ENCODE measurements at places on chromosomes 1 and 21.

DNA sequence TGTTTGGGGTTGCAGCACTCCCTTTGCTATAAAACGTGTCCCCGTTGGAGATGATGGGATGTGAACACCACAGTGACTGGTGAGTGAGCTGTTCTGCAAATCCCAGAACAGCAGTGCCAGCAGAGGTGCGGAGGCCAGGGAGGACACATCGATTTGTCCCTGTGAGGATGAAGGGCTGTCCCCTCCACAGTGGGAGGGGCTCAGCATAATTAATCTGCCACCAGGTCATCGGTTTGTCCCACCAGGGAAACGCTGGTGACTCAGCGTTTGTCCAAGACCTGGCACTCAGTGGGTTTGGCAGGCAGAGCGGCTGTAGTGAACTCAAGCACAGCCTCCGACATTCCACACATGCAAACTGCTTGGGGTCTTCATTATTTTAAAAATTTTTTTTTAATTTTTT is 22.8 kb upstream of the PDE9A start:
- peak; percentile 34 for DNase-seq

DNA sequence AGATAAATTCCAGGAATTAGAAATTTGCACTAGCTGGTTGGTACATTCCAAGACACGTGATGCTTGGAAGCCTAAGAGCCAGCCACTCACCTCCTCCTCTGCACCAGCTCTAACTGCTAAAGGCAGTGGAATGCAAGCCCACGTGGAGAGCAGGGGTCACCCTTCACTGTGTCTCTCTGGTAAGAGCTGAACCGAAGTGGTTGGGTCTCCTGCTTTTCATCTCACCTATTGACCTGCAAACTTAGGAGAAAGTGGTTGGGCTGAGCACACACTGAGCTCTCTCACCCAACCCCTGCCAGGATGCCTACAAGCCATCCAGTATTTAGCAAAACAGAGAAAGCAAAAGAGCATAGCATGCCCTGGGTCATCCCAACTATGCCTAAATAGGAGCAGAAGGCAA is 19.3 kb downstream of the HAO2 start:
- peak; percentile 11 for DNase-seq

GRCh38 chr1:179586107-179586823 is 5.4 kb upstream of the TDRD5 start:
- peak; percentile 79 for DNase-seq

GRCh38 chr21:42289926-42290325 is 25.3 kb downstream of the TFF3 start:
- no peak for DNase-seq

DNA sequence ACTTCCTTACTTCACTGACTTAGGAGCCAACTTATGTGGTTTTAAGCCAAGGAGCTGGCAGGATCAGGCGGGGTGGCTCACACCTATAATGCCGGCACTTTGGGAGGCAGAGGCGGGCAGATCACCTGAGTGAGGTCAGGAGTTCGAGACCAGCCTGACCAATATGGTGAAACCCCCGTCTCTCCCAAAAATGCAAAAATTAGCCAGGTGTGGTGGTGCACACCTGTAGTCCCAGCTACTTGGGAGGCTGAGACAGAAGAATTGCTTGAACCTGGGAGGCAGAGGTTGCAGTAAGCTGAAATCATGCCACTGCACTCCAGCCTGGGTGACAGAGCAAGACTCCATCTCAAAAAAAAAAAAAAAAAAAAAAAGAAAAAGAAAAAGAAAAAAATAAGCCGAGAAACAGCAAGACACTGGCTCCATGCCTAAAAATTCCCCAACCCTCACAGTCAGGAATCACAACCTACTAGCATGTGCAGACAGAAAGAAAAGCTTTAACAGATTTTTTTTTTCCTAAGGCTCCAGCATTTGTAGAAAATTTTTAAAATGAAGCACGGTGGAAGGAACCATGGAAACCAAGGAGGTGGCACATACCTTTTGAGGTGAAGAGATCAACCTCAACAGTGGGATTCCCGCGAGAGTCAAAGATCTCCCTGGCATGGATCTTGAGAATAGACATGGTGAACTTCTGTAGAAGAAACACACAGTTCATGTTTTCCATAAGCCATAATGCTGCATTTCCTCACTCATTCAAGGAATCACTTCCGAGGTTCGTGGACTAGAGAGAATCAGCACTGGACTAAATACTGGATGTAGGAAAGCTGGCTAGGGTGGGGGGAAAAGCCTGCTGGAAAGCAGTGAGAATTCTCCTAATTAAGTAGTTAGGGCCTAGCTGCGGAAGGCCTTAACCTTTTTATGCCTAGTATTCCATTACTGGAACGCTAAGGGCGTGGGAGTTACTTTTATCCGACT is 4.0 kb downstream of the ENO1 start:
- no peak for DNase-seq

DNA sequence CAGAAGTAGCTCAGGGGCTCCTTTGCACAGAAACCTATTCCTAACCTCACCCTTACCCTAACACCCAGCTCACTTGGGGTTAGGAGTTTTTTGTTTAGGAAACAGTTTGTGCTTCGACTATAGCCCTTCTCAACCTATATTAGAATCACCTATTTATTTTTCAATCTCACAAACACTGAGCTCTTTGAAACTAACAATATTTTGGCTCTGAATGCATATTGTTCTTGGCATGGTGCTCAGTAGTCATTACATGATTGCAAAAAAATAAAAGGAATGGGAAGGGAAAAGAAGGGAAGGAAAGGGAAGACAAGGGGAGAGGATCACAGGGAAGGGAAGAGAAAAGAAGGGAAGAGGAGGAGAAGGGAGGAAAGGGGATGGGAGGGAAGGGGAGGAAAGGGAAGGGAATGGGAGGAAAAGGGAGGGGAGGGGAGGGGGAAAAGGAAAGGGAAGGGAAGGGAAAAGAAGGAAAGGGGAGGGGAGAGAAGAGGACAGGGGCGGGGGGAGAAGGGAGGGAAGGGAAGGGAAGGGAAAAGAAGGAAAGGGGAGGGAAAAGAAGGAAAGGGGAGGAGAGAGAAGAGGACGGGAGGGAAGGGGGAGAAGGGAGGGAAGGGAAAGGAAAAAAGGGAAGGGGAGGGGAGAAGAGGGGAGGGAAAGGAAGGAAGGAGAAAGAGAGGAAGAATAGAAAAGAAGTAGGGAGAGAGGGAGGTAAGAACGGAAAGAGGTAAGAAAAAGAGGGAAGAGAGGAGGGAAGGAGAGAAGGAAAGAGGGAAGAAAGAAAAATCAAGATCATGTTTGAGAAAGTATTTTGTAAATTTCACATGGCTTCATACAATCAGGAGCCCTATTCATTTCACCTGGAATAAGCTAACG is 484.1 kb upstream of the NFIA start:
- no peak for DNase-seq

- DNase-seq = no peak
These were observed 28.3 kb downstream of the NUP133 start for GRCh38 chr1:229479660-229480399.

DNA sequence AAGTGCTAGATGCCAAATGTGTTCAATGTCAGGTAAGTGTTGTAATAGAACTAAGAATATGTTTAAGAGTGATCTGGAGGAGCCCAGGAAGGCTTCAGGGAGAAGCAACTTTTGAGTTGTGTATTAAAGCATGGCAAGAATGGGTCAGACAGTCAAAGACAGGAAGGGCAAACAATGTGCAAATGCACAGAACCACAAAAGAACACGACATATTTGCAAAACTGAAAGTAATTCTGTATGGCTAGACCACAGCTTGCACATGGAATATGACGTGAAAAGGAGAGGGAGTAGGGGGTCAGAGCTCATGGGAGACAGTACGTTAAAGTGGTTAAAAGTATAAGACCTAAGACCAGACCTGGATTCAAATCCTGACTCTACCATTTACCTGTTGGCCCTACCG is 7.1 kb upstream of the SORT1 start:
- no peak for DNase-seq

GRCh38 chr1:246954126-246954525 is 22.4 kb upstream of the AHCTF1 start:
- no peak for DNase-seq

- DNase-seq = no peak
These were observed 28.6 kb downstream of the ATP8B2 start for GRCh38 chr1:154353966-154354365.

DNA sequence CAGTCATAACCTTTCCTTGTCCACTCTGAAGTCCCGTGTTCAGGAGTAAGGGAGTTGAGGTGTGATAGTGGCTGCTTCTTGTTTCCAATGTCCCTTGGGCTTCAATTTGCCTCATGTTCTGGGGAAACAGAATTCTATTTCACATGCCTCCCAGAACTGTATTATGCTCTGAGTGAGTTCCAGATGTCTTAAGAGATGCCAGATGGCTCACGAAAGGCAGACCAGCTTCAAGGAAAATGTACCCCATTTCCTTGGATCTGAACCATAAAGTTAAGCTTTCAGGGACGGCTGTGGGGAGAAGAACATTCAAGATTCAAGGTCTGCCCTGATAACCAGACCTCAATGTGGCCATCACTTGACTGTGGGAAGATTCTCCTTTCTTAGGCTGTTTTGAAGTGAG is 42.4 kb downstream of the C1orf87 start:
- DNase-seq = no peak

DNA sequence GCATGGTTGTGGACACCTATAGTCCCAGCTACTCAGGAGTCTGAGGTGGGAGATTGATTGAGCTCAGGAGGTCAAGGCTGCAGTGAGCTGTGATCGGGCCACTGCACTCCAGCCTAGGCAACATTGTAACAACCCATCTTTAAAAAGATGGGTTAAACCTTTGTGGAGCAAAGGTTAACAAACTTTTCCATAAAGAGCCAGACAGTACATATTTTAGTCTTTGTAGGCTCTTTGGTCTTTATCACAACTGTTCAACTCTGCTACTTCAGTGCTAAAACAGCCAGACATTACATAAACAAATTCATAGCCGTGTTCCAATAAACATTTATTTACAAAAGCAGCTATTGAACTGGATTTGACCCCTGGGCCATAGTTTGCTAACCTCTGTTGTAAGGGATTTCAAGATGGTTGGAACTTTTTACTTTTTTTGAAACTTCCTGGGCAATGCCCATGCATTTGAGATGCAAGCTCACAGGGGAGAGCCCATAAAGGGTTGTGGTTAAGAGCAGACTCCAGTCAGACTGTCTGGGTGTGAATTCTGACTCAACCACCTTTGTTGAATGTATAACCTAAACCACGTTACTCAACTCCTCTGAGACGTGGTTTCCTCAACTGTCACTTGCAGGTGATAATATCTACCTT is 10.8 kb downstream of the INAVA start:
- DNase-seq = no peak

DNA sequence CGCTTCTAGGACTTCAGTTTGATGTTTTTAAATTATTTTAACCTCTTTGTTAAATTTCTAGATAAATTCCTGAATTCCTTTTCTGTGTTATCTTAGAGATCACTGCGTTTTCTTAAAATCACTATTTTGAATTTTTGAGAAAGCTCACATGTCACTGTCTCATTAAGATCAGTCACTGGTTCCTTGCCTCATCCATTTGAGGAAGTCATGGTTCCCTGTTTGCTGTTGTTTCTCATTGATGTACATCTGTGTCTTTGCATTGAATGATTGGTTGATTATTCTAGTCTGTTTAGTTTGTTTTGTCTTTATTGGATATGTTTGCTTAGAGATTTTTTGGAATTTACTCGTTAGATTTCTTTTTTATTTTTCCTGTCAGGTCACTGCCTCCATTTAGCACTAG is 50.1 kb downstream of the CRP start:
- DNase-seq = no peak

GRCh38 chr1:86778569-86779239 is 74.3 kb downstream of the SH3GLB1 start:
- DNase-seq = no peak

DNA sequence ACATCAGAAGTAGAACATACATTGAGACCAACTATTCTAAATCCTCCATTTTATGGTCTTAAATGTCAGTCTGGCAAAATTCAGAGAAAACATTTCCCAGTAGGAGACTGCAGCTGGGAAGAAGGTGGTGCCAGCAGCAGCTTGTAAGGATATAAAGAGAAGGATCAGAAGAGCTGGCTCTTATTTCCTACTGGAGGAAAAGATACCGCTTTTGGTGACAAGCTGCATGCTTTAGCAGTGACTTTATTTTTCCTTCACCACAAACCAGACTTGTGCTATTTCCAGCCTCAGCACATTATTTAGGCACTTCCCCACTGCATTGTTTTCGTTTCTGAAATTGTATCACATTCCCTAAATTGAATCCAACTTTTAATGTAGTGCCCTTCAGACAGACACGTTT is 28.4 kb downstream of the RNF11 start:
- DNase-seq = no peak

DNA sequence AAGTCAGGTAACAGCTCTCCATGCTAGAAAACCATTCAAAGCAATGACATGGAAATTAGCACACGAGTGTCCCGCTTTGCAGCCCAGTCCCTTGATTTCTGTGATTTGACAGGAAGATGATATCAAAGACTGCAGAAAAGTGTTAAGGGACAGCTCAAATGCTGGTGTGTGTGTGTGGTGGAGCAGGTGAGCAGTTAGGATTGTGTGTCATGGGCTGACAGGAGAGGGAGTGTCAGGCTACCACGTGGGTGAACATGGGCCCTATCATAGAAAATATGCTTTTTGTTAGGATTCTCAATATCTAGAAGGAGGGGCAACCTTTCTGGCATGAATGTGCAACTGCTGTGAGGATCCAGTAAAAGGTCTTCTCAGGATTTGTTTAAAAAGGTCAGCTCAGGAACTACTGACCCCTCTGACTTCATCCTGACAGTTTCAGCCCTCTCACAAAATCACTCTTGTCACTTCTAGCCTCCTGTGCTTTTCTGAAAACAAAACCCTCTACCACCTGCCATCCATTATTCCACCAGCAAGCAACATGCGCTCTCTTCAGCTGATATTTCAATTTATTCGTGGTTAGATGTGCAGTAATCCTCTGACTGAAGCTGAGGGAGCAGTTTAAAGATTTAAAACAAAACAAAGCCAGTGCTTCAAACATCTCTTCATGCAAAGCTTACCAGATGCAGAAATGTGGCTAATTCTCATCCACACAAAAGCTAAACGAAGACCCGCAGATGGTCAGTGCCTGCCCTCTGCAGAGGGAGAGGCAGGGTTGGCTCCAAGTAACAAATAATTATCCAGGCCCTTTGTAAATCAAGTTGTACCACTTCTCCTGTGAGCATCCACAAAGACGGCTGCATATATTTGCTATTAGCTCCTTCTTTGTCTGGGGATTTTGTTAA is 397.9 kb downstream of the PTBP2 start:
- DNase-seq = no peak

GRCh38 chr1:11752359-11753088 is 9.5 kb upstream of the C1orf167 start:
- DNase-seq = no peak

DNA sequence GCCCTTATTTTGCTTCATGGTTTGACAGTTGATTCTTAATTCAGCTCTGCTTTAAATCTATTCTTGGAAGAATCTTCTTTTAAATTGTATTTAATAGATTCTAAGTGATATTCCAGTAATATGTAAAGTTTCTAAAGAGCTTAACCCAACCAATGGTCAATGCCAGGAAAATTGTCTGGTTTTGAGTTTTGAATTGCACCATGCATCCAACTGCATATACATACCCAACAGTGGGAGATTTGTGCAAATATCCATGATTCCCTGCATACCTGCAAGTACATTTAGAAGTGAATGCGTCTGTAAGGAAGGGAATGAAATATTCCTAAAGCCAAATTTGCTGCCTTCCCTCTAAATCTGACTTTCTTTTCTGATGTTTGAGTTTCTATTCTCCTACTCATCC is 35.8 kb upstream of the C1orf105 start:
- DNase-seq = no peak
